ENCODE measurements at places on chromosomes 7 and 10. TPM values are rescaled to one million over a fixed set of nuclear protein-coding genes. Genes with fewer than 3 reads are reported as not detected.

Gene TSPAN15
- total RNA-seq: 11.9 TPM

Gene CREB5
- total RNA-seq: 9.7 TPM

Gene CC2D2B
- not detected for total RNA-seq

Gene PDIA4
- total RNA-seq: 54.2 TPM

Gene EPO
- 4.2 TPM for total RNA-seq

Gene HOXA7
- 0.06 TPM for total RNA-seq

Gene FAM13C
- total RNA-seq: 3.4 TPM

Gene CCDC172
- not detected for total RNA-seq

Gene RTKN2
- total RNA-seq: 0.04 TPM

Gene PDE1C
- total RNA-seq: 1.3 TPM

Gene CFAP43
- 0.60 TPM for total RNA-seq

Gene SPDYE6
- not detected for total RNA-seq

Gene NEUROG3
- not detected for total RNA-seq

Gene SPDYE1
- total RNA-seq: not detected

Gene CDC14C
- total RNA-seq: not detected

Gene JAKMIP3
- 0.37 TPM for total RNA-seq

Gene ADK
- total RNA-seq: 11.7 TPM

Gene AUTS2
- 10.0 TPM for total RNA-seq

Gene VPS37D
- total RNA-seq: 2.8 TPM

Gene CTTNBP2
- 11.1 TPM for total RNA-seq

Gene HHEX
- total RNA-seq: 19.3 TPM

Gene CYP3A5
- 33.9 TPM for total RNA-seq

Gene TRIM73
- 3.6 TPM for total RNA-seq

Gene DPP6
- total RNA-seq: 1.9 TPM

Gene ETV1
- total RNA-seq: 2.1 TPM

Gene TAS2R38
- not detected for total RNA-seq

Gene EPDR1
- 7.0 TPM for total RNA-seq

Gene NPM3
- 18.7 TPM for total RNA-seq

Gene GIMAP6
- total RNA-seq: 4.6 TPM

Gene UTF1
- not detected for total RNA-seq

Gene GNG11
- 2.4 TPM for total RNA-seq

Gene CAMK2B
- total RNA-seq: 2.7 TPM

Gene NFE2L3
- 2.7 TPM for total RNA-seq

Gene PITX3
- total RNA-seq: not detected

Gene SEM1
- total RNA-seq: 10.1 TPM

Gene NKX6-2
- total RNA-seq: not detected

Gene ALKBH4
- total RNA-seq: 5.3 TPM

Gene ARHGEF5
- 18.4 TPM for total RNA-seq

Gene KCNMA1
- 5.9 TPM for total RNA-seq

Gene PDCD4
- 470 TPM for total RNA-seq

Gene PRKG1
- 3.2 TPM for total RNA-seq

Gene PRKAG2
- total RNA-seq: 9.7 TPM

Gene MYO1G
- 1.1 TPM for total RNA-seq

Gene DMBT1
- total RNA-seq: 6.3 TPM

Gene ACSM6
- total RNA-seq: 2.0 TPM

All from pancreas (tissue), 10 donors.